ENCODE measurements at places on chromosomes 4 and X.

GRCh38 chrX:11419102-11419501 is 125.9 kb downstream of the AMELX start:
- DNase-seq: no peak

DNA sequence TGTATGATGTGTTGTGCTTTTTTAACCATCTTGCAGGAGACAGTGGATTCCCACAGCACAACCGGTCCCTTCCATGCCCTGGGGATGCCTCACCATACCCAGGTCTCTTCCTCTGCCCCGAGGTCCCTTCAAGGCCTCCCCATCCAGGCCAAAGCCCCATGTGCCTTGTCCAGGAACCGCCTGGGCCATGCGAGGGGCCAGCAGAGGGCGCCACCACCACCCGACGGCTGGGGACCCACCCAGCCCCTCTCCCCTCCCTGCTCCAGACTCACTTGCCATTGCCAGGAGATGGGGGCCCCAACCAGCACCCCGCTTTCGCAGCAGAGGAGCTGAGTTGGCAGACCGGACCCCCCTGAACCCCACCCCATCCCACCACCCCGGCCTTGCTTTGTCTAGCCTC is 485.5 kb downstream of the TRAM1L1 start:
- no peak for DNase-seq

- no peak for DNase-seq
Observed at GRCh38 chr4:61427099-61427817, 227.1 kb downstream of the ADGRL3 start.

DNA sequence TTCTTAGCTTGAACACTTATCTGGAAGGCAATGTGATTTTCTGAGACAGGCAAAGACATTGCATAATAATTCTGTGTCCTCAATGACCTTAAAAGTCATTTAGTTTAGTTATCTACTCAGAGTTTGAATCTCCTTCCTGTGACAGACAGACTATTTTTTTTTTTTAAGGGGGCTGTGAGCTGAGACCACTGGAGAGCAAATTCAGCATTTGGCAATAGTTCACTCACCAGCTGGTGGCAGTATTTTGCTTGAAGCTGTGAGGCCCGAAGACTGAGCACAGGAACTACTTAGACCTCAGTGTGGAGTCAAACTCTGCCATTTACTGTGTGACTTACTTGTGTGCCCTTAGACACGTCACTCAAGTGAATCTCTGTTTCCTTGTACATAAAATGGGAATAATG is 22.9 kb upstream of the CPE start:
- DNase-seq: no peak

DNA sequence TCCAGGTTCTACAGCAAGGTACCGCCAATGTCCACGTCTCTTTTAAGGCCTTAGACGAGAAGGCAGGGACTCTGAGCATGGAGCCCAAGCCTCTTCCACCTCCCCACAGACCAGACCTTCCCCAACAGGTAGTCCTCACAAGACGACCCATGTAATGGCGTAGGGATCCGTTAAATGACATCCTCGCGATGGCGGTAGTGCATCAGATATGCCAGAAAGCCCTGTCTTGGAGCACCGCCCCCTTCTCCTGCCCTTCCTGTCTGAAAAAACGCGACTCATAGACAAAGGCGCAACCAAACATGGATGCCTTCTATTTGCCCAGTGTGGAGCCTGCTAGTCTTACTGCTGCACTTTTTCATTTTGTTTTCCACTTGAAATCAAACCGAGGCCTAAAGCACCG is 185.4 kb downstream of the OR13H1 start:
- DNase-seq: no peak
